Small intestine (tissue), 16 donors: ENCODE measurements at places on chromosomes 1 and 21. TPM values are rescaled to one million over a fixed set of nuclear protein-coding genes. Genes with fewer than 3 reads are reported as not detected.

The DIO1 gene
- polyA plus RNA-seq = not detected

The LRRC3 gene
- 0.22 TPM for polyA plus RNA-seq

The C1orf94 gene
- polyA plus RNA-seq = not detected

The WNT2B gene
- 1.6 TPM for polyA plus RNA-seq

The BLACAT1 gene
- 0.43 TPM for polyA plus RNA-seq

The AGT gene
- polyA plus RNA-seq = 0.81 TPM
